ENCODE measurements at places on chromosomes 3 and 15.

DNA sequence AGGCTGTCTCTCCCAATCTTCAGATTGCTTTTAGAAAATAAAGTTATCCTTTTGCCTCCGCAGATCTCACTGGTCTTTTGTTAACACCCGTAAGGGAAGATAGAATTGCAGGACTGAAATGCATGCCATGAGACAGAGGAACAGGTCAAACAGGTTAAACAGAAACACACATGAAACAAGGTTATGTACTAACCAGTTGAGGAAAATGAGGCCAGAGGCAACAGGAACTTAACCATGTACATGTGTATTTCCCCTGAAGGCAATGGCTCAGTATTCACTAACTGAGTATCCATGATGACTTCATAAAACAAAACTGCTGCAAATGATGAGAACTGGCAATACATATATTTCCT is 169.1 kb upstream of the NSMCE3 start:
- DNase-seq = no peak

GRCh38 chr3:191728186-191728585 is 267.2 kb downstream of the PYDC2 start:
- DNase-seq = no peak

- DNase-seq = no peak
These were observed 448 bp downstream of the SLC12A8 start for GRCh38 chr3:125212091-125212508.

DNA sequence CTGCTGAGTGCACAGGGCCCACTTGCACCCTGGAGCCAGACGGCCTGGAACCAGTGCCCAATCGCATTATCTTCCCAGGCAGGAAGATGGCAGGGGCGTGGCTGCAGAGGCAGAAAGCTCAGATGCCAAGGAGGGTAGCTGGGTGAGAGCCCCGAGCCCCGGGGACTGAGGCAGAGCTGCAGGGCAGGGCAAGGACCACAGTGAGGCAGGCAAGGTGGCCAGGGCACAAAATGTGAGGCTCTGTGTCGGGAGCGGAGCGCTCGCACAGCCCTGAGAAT is 1.6 kb upstream of the CCDC33 start:
- DNase-seq = no peak

DNA sequence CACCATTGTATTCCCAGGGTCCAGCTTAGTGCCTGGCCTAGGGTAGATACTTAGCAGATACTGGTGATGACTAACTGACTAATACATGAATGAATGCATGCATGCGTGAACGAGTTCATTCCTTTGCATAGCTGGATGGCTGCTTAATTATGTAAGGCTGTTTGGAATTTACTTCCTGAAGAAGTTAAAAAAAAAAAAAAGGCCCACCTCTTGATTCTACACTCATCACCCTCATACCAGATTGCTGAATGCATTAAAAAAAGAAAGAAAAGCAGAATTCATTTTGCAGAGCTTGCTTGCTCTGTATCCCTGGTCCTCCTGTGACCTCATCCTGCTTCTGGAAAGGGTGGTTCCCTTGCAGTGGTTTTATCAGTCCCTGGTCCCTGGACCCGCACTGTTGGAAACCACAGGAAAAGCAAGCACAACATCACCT is 277.6 kb upstream of the CFAP20DC start:
- peak; percentile 94 for DNase-seq

DNA sequence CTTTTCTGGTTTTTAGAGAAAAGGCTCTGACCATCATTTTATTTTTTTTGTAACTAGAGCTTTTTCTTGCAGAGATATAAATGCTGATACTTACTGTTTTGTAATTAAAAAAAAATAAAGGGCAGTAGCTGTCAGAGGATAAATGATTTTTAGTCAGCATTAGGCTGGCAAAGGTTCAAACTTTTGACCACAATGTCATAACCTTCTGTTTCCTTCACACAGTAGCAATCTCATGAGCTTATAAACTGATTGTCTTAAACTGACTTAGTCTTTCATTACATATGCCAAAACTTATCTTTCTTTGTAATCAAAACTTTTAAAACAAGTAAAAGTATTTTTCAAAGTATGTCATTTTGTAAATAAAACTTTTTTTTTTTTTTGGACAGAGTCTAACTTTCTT is 841.9 kb downstream of the OTOL1 start:
- DNase-seq = peak; percentile 13

DNA sequence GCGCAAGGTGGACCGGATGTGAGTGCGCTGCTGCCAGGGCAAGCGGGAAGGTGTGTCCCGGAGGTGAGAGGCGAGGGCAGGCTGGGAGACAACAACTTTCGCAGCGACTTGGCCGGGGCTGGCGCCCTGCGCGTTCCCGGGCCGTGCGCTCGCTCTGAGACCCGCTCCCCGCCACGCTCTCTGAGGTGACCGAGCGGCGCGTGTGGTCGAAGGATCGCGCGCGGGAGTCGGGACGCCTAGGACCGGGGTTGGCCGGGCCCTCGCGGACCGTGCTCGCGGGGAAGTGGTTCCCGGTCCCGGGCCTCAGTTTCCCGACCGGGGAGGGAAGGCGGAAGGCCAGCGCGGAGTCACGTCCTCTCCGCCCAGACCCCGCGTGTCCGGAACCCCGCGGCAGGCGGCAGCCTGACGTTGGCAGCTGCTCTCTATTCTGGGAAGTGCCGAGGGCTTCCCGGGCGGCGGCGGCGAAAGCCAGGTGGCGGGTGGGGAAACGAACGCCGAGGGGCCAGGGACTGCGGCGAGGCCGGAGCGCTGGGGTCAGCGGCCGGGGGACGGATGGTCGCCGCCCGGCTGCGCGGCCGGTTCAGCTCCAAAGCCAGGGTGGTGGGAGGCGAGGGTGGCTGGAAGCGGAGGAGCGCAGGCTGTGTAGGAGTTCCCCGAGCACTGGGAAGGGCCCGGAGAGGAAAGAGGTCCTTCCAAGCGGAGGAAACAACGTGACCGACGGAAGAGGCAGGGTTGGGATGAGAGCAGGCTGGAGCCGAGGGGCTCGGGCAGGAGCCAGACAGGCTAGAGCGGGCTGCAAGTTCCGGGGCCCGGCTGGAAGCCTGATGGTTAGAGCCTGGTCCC is 1.0 kb upstream of the IGF2BP2 start:
- peak; percentile 40 for DNase-seq

GRCh38 chr15:83014205-83014653 is 2.8 kb upstream of the C15orf40 start:
- no peak for DNase-seq

GRCh38 chr15:37112971-37113670 is 12.8 kb upstream of the MEIS2 start:
- no peak for DNase-seq

DNA sequence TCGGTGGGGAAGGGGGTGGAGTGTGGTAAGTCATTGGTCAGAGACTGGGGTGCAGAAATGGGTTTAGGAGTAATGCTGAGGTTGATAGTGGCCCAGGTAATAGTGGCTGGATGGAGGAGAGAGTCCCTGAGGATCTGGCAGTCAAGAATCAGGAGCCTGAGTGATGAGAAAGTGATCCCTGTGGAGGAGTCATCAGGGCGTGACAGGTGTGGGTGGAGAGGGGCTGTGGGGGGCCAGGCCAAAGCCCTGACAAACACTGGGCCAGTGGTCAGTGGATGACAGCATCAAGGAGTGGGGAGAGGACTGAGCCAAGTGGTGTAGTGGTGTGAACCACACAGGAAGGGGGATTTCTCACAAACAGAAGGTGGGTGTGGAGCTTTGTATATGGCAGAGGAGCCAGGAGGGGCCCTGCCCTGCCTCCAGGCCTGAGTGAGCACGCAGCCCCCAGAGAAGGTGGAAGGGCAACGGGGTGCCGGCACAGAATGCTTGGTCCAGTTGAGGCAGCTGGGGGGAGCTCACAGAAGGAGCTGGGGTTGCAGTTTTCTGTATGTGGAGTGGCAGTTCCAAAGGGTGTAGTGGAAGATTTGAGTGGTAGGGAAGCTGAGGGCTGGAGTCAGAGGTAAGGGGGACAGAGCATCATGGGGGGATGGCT is 77.1 kb downstream of the SPSB4 start:
- no peak for DNase-seq

DNA sequence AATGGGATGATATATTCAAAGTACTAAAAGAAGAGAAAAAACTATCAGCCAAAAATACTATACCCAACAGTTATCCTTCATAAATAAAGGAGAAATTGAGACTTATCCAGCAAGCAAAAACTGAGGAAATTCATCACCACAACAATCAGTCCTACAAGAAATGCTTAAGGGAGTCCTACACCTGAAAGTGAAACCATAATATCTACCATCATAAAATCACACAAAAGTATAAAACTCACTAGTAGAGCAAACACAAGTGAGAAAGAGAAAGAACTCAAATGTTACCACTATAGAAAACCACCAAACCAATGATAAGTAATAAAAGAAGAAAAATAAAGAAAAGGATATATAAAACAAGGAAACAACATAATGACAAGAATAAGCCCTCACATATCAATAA is 103.6 kb upstream of the NEO1 start:
- no peak for DNase-seq

DNA sequence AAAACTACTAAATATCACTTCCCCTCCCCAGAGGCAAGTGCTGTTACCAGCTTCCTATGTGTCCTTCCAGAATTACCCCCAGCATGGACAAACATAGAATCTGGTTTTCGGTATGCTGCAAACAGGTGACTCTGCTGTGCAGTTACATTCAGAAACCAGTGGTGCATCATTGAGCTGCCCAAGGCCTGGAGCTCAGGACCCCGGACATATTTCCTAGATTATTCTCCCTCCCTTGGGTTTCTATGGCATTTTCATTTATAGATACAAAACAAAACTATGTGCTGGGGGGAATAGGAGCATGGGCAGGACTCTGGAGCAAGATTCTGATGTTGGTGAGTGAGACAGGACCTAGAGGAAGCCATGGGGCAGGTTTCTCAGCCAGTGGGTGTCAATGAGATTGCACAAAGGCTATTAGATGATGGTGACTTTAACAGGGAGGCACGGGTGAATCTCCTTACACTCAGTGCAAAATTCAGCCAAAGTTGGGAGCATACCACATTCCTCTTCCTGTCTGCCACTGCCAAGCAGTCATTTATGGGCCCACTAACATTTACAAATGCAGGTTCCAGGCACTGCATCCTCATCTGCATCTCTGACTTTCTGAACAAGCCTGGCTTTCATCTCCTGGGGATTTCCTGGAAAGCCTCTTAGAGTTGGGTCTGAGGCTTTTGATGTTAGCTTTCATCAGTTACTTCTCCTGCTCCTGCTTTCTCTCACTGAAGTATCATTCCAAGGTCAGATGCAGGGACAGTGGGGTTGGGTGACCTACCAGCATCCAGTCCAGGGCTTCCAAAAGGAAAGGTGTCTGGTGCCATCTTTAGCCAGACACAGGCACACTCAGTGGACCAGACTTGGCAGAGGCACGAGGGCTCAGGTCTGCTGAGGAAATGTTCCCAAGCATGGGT is 44.5 kb downstream of the CMTM7 start:
- DNase-seq = no peak

GRCh38 chr3:30448450-30449289 is 157.7 kb upstream of the TGFBR2 start:
- peak; percentile 55 for DNase-seq
